PC-9 (cell line): ENCODE measurements at places on chromosomes 5 and 9.
A peak's percentile ranks its signal among the peaks of the same experiment; 100 is the strongest.

GRCh38 chr5:35904443-35905132 is 33.8 kb downstream of the CAPSL start:
- no peak for DNase-seq
- H3K4me1 ChIP-seq, result no peaks in the 10 kb centered on the region
- H3K4me3 ChIP-seq, result no peak overlapping the region

DNA sequence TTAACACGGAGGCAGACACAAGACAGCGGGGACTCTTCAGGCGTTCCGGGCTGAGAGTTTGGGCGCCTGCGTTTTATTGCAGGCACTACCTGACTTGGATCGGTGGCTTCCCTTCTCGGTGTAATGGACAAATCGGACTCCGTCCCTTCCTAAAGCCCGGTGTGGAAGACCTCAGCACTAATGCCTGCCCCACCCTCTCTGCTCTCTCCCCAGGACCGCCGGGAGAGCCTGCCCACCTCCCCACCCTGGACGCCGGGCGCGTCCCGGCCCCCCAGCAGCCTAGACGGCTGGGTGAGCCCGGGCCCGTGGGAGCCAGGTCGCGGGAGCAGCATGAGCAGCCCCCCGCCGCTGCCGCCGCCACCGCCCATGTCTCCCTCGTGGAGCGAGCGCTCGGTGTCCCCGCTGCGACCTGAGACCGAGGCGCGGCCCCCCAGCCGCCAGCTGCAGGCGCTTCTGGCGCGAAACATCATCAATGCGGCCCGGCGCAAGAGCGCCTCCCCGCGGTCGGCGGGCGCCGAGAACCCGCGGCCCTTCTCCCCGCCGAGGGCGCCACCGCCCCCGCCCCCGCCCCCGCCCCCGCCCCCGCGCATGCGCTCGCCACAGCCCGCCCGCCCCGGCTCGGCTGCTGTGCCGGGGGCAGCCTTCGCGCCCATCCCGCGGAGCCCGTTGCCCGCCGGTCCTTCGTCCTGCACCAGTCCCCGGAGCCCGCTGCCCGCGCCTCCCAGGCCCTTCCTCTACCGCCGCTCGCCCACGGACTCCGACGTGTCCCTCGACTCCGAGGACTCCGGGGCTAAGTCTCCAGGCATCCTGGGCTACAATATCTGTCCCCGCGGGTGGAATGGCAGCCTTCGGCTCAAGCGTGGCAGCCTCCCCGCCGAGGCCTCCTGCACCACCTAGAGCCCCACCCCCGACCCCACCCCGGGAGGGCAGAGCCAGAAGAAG is 4.6 kb upstream of the MYOZ3 start:
- peak overlapping the region; percentile 58; the same call in 1 of the 2 replicates for H3K4me3 ChIP-seq
- peaks cover 4% of the 10 kb centered on the region; the same call in 1 of the 2 replicates for H3K27me3 ChIP-seq
- H3K27ac ChIP-seq, result no peak overlapping the region
- DNase-seq, result no peak

DNA sequence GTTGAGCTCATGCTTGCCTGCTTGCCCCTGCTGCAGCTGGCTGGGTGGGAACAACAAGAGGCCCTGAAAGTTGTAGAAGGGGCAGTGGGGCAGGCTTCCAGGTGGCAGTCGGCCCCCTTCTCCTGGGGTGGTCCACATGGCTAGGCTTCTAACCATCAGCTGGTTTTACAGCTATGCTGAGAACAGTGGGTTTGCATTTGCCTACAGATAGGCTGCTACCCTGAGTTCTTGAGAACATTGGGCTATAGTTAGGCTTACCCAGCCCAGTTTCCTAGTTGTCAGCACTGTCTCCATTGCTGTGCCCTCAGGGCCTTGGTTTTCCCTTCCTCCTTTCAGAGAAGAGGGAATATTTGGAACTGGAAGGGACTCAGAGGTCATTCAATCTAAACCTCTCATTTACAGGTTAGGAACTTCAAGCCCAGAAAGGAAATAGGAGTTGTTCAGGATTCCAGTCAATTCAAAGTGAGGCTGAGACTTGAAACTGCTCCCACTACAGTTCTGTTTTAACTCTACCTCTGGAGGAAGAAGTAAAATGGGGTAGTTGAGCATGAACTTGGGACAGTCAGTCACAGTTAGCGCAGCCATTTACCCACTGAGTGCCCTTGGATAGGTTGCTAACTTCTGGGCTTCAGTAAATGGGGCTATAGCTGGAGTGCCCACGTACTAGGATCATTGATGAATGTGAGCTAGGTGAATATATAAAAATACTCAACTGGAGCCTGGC is 11.5 kb downstream of the LARP1 start:
- H3K27ac ChIP-seq, result no peak overlapping the region
- H3K4me1 ChIP-seq, result peaks cover 7% of the 10 kb centered on the region
- H3K27me3 ChIP-seq, result no peaks in the 10 kb centered on the region

- no peak for DNase-seq
- peaks cover 13% of the 10 kb centered on the region for H3K4me1 ChIP-seq
- peaks cover 45% of the 10 kb centered on the region for H3K36me3 ChIP-seq
These were observed 4.3 kb downstream of the ARRDC3 start for GRCh38 chr5:91378752-91379211.

GRCh38 chr9:105881654-105882349 is 187.5 kb downstream of the TMEM38B start:
- H3K4me1 ChIP-seq, result no peaks in the 10 kb centered on the region

GRCh38 chr5:144406442-144406841 is 235.8 kb downstream of the KCTD16 start:
- H3K36me3 ChIP-seq, result no peaks in the 10 kb centered on the region
- no peaks in the 10 kb centered on the region; the same call in 1 of the 2 replicates for H3K27me3 ChIP-seq
- no peak for DNase-seq
- H3K4me3 ChIP-seq, result no peak overlapping the region

DNA sequence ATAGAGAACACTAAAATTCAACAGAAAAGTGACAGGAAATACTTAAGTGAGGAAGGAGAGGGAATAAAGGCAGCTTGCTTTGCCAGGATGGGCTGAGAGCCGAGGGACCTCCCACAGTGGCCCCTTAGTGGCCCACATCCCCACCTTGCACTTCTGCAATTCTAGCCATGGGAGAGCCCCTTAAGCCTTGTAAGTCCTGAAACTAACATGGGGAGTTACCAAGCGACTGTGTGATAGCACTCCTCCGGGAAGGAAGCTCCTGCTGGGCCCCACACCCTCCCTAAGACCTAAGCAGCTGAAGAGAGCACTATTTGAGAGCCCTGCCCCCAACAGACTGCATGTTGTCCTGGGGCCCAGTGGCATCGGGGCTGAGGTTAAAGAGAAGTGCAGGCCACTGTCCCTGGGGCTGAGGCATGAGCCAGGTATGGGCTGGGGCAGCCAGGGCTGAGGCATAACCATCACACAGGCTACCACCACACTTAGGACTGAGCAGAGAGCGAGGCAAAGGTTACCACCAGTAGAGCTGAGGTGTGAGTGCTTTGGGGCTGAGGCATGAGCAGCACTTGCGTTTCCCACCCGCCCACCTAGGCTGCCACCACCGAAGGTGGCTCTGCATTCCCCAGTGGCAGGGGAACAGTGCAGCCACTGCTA is 301.8 kb upstream of the TRPC7 start:
- no peak for DNase-seq
- H3K4me1 ChIP-seq, result no peaks in the 10 kb centered on the region
- H3K27ac ChIP-seq, result no peak overlapping the region
- no peaks in the 10 kb centered on the region for H3K27me3 ChIP-seq
- no peak overlapping the region for H3K4me3 ChIP-seq

DNA sequence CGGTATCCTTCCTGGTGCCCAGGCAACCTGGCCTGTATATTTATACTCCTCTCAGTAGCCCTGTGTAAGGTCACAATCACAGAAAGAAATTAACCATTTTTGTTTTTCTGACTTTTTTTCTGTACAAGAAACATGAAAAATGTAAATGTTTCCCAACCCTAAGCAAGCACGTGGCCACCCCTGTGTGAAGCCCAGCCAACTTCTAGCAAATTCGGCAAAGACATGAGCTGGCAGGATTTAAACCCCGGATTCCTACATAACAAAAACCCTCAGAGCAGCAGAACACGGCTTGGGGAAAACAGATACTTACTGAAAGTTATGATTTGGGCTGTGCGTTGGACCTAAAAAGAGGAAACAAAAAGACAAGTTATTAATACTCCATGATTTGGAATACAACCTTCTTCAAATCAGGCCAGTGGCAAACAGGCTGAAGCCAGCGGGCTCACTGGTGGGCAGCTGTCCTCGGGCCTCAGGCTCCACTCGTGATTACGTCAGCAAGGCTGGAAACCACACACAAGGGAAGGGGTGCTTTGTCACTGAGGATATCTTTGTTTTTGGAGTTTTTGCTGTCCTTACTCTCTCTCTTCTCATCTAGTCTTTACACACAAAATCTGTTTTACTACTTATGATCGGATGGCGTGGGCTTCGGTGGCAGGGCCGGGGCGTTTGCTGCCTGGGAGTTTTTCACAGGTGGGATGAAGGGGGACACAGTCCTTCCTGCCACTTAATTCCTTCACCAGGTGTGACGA is 194.1 kb downstream of the ROR2 start:
- no peak for DNase-seq
- no peak overlapping the region for H3K27ac ChIP-seq
- no peak overlapping the region for H3K4me3 ChIP-seq
- no peaks in the 10 kb centered on the region for H3K36me3 ChIP-seq

DNA sequence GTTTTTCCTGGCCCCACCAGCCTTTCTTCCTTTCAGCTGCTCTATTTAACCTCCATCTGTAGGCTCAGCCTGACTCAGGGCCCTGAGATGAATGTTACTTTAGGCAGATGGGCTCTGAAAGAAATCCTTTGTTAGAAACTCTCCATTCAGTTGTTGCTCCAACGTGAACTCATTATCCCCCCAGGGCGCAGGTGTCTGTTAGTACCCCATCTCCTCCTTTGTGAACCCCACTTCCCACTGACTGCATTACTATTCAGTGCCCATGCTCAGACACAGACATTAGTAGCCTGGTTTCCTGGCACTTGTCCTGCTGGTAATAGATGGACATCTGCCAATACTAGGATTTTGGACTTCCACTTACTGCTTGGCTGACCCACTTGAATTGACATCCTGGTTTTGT is 1271.6 kb downstream of the PTPRD start:
- no peak for DNase-seq
- H3K27me3 ChIP-seq, result no peaks in the 10 kb centered on the region
- no peak overlapping the region for H3K4me3 ChIP-seq
- H3K27ac ChIP-seq, result no peak overlapping the region

DNA sequence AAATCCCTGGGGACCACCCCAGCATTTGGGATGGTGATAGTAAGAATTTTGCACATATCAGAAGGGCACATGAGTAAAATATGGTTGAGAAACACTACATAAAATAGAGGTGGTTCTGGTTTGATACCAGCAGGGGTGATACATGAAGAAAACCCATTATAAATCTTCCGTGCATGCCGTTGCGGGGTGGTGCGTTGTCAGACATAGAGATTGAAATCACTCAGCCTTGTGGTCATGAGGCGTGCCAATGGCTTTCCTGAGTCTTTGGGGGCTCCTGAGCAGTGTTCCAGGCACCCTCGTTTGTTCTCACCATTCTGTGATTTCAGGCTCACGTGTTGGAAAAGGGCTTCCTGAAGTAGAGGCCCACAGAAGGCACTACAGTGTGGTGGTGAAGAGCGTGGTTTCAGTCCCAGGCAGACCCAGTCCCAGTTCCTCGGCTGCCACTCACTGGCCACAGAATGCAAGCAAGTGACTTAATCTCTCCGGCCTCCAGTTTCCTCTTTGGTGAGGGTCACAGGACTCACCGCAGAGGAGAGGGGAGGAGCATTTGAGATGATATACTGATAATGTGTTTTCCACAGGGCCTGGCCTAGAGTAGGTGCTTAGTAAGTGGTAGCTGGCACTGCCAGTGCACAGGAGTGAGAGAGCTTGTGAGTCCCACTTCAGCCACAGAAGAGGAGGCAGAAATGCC is 20.5 kb upstream of the GLRX start:
- H3K27ac ChIP-seq, result peak overlapping the region; percentile 75
- no peaks in the 10 kb centered on the region for H3K27me3 ChIP-seq
- no peak overlapping the region for H3K4me3 ChIP-seq
- H3K4me1 ChIP-seq, result peaks cover 30% of the 10 kb centered on the region
- no peaks in the 10 kb centered on the region for H3K36me3 ChIP-seq
- DNase-seq, result peak; percentile 84

- H3K36me3 ChIP-seq, result no peaks in the 10 kb centered on the region
- peaks cover 24% of the 10 kb centered on the region for H3K4me1 ChIP-seq
- peak overlapping the region; percentile 21; the same call in 1 of the 2 replicates for H3K27ac ChIP-seq
- no peaks in the 10 kb centered on the region for H3K27me3 ChIP-seq
- H3K4me3 ChIP-seq, result no peak overlapping the region
These were observed 47.8 kb downstream of the NR3C1 start for GRCh38 chr5:143355710-143356109.

GRCh38 chr9:135827301-135827700 is 80.0 kb downstream of the CAMSAP1 start:
- no peaks in the 10 kb centered on the region for H3K4me1 ChIP-seq
- H3K36me3 ChIP-seq, result no peaks in the 10 kb centered on the region
- H3K4me3 ChIP-seq, result no peak overlapping the region
- DNase-seq, result no peak

DNA sequence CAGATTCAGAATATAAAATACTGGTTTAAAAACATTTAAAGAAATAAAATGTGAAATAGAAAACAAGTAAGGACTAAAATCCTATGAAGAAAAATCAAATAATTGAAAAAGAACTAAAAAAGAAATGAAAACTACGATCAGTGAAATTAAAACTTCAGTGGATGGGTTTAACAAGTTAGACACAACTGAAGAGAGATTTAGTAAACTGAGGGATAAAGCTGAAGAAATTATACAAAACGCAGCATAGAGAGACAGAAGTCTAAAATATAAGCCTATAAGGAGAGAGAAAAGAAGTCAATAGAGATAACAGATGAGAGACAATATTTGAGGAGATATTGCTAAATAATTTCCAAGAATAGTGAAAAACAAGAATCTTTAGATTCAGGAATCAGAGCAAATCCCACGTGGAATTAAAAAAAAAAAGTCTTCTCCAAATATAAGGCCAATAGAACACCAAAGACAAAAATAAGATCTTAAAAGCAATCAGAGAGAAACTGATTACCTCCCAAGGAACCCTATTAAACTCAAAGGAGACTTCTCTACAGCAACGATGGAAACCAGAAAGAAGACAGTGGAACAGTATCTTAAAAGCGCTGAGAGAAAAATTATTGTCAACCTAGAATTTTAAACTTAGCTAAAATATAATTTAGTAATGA is 59.6 kb upstream of the ABL1 start:
- H3K4me1 ChIP-seq, result no peaks in the 10 kb centered on the region
- no peaks in the 10 kb centered on the region for H3K36me3 ChIP-seq
- no peak overlapping the region for H3K4me3 ChIP-seq
- no peaks in the 10 kb centered on the region for H3K27me3 ChIP-seq
- no peak for DNase-seq
- H3K27ac ChIP-seq, result no peak overlapping the region
